ENCODE measurements at places on chromosomes 5 and 9.

GRCh38 chr5:161299053-161299452, 247.5 kb downstream of the GABRB2 start:
- no peak for DNase-seq

GRCh38 chr9:116905171-116905588, 218.1 kb downstream of the TRIM32 start:
- DNase-seq = no peak

- no peak for DNase-seq
Observed at GRCh38 chr5:132774896-132775295, 2.1 kb downstream of the SEPTIN8 start.

- DNase-seq = no peak
Observed at GRCh38 chr9:76500061-76500460, 41.1 kb downstream of the GCNT1 start.

DNA sequence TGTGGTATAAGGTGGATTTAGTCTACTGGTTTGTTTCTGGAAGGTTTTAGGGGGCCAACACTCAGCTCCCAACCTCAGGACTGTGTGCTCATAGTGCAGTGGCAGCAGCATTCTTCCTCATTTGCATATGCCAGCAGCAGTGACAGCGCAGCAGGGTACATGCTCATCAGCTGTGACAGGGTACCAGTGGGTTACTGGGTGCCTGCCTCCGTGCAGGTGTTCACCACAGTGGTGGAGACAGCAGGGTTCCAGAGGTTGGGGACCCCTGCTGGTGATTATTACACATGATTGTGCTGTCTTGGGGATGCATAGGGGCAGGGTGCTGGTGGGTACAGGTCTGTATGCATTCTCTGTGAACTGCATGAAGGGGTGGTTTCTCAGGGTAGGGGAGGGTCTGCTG, 45.5 kb upstream of the IFNE start:
- no peak for DNase-seq

- DNase-seq = no peak
Observed at GRCh38 chr5:179860301-179860700, 1.7 kb upstream of the MRNIP start.

GRCh38 chr5:56080375-56081052, 85.8 kb upstream of the IL6ST start:
- no peak for DNase-seq

DNA sequence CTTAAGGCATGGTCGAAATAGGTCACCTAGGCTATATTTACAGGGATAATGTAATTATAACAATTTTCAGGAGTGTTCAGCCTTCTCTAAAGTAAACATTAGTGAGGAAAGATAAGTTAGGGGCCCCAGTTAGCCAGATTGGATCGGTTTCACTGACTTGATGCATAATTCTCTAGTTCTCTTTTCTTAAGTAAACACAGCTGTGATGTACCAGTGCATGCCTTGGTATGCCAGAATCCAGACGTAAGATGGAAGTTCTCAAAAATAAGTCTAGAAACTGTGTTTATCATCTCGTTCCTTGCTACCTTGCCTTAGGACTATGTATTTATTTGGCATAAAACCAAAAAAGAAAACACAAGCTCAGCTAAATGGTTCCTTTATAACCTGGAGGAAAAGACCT, 442.2 kb upstream of the CLINT1 start:
- DNase-seq = no peak

GRCh38 chr9:123832858-123833650, 96.9 kb downstream of the DENND1A start:
- DNase-seq = no peak

- peak; percentile 88 for DNase-seq
Observed at GRCh38 chr5:107670087-107670931, 428 bp downstream of the EFNA5 start.

DNA sequence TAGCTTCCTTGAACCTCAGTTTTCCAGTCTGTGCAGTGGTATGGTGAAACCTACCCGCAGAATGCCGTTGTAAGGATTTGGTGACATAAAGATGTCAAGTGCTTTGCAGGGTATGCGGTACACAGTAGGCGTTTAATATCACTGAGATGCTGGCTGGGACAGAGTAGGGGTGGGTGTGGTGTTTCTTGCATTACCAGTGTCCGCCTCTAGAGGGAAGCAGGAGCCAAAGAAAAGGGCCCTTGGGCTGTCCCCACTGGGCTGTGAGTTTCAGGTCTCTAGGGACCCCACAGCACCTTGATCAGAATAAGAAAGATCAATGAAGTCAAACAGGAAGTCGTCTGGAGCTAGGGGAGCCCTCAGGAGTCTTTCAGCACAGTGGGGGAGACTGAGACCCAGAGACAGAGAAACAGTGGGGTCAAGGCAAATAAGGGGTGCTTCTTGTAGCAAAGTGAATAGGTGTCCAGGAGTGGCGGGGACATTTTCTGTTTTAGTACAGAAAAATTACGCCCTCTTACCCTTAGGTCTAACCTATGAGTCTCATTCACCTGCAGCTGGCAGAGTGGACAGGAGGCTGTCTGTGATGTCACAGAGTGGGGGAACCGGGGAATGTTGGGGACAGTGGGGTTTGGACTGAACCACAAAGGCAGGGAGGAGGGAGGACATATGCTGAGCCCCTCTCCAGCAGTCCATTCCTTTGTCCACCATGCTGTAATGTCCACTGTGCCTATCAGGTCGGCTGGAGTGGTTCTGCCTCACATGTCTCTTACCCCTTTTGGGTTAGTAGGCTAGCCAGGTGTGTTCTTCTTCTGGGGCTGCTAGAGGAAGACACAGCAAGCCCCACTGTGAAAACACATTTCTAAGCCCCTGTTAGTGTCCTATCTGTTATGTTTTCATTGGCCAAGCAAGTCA, 4.7 kb upstream of the TEX53 start:
- DNase-seq = peak; percentile 31

- DNase-seq = no peak
Observed at GRCh38 chr5:140791089-140791488, 3.6 kb upstream of the PCDHA2 start.

DNA sequence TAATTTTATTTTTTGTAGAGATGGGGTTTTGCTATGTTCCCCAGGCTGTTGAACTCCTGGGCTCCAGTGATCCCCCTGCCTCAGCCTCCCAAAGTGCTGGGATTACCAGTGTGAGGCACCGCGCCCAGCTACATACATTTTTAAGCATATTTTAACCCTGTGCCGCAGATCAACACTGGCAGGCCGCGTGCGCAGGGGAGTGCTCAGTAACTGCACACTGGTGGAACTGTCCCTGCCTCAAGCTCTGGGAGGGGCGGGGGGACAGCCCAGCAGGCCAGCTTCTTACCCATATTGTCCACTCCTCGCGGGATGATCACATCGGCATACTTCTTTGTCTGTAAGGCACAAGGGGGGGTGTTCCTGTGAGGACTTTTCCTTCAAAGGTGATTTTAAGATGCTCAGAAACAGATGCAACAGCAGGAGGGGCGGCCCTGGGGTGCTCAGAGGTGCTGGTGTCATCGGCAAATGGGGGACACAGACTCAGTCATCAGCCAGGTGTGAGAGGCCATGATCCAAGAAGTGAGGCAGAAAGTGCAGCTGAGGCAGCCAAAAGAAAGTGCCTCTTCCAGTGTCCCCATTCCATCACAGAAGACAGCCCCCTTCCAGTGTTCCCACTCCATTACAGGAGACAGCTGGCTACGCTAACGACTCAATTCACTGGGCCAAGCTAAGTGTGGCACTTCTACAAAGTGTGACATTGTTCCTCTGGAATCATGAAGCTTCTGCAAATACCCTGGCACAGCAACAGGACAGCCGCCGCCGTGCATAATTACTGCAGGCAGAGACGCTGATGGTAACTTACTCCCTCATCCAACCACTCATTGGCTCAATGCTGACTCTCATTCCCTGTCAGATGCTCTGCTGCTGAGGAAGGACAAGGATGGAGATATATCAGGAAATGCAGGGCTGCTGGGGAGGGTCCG, 5.2 kb downstream of the UCK1 start:
- no peak for DNase-seq

GRCh38 chr5:147849226-147849625, 17.8 kb upstream of the SPINK1 start:
- DNase-seq = no peak

DNA sequence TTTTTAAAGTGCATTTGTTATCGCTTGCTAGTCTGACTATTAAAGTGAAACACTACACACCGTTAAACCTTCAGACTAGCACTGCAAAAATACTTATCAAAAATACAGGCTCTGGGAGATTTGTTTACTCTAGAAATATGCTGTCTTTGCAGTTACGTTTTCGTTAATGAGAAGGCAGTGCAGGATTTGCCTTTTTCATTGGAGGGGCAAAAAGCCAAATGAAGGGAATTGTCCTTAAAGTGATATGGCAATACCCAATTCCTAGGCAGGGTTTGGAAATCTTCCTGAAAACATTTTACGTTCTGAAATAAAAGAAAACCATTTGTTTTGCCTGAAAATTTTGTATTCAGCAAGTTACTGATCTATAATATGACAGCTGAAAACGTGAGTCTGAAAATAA, 1800.2 kb downstream of the MAT2B start:
- DNase-seq = no peak

- DNase-seq = no peak
Observed at GRCh38 chr5:15835514-15835913, 335.5 kb downstream of the FBXL7 start.

DNA sequence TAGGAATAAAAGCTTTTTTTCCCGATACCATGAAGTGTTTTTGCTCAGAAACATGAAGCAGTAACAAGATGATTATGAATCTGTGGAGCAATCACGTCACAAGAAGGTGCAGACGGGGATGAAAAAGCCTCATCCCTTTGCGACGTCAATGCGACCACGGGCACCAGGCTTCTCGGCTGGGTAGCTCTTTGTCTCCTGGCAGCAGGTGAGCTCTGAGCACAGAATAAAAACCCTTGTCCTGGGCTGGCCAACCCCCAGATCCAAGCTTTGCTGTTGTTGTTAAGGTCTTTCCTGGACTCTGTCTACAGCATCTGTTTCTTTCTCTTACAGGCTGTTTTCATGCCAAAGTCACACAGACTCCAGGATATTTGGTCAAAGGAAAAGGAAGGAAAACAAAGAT, 113.8 kb downstream of the ANKRD18B start:
- no peak for DNase-seq

- no peak for DNase-seq
Observed at GRCh38 chr5:27472000-27472763, 433.8 kb upstream of the CDH9 start.

GRCh38 chr5:27652505-27652904, 614.1 kb upstream of the CDH9 start:
- DNase-seq = no peak

DNA sequence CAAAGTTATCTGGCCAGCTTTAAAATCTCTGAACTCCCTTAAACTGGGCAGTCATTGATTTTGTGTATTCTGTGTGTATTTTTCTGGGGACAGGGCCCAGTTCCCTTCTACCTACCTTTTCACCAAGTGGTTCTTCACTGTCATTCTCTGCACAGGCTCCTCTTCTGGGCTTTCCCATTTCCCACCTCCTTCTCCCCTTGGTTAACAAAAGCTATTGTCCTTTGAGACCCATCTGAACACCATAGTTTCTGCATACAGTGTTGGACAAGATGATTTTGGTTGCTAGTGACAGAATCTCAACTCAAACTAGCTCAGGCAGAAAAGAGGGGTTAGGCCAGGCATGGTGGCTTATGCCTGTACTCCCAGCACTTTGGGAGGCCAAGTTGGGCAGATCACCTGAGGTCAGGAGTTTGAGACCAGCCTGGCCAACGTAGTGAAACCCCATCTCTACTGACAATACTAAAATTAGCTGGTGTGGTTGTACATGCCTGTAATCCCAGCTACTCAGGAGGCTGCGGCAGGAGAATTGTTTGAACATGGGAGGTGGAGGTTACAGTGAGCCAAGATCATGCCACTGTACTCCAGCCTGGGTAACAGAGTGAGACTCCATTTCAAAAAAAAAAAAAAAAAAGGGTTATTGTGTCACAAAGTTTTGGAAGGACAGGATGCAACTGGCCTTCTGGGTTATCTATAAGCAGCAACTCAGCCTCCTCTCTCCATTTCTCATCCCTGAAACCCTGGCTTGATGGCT, 31.0 kb upstream of the ANKRD34B start:
- DNase-seq = no peak

DNA sequence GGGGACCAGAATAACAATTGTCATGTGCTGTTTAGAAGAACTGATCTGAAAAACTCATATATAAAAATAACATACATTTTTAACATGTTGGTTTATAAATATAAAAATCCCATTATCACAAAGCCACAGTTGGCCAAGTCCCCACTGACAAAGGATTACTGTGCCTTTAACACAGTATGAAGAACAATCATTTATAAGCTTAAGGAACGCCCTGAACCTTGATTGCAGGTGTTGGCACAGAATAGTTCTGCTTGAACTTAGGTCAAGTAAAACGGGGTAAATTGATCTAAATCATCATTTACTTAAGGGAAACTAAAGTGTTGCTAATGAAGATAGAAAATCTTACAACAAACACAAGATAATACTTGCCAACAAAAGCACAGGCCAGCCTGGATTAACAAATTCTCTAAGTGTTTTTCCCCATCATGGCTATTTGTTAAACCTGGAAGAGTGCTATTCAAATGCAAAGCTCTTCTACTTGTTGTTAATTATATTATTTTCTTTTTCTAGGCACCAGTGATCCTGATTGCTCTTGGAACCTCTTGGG, 46.1 kb downstream of the ASTN2 start:
- no peak for DNase-seq

- DNase-seq = peak; percentile 89
Observed at GRCh38 chr5:142324136-142324870, 518 bp downstream of the SPRY4 start.

- no peak for DNase-seq
Observed at GRCh38 chr5:1094670-1095190, 17.1 kb downstream of the SLC12A7 start.

DNA sequence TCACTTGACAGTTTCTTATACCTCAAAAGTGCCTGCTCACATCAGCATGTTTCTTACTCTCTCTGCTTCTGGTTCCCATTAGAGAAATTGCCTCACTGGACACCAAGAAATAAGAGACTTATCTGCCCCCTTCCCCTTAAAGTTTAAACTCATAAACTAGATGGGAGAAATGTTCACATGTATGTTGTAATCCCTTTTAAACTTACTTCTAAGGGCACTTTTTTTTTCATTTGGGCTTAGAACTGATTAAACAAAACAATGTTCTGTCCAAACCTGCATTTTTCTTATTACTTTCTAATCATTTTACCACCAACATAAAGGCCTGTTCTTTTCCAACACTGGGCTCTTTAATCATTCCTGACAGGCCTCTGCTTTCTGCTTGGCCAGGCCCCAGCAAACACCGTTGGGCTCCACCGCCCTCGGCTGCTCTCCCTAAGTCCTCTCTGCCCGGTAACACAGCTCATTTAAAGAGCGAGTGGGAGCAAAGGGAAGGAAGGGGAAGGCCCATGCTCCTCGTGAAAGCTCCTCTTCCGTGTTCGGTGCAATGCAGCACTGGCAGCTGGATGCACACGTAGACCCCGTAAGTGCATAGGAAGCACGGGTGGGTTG, 53.4 kb downstream of the ROR2 start:
- DNase-seq = peak; percentile 32

- DNase-seq = no peak
Observed at GRCh38 chr9:107732781-107733522, 243.4 kb upstream of the KLF4 start.

- no peak for DNase-seq
Observed at GRCh38 chr9:134505032-134505431, 136.6 kb upstream of the COL5A1 start.

GRCh38 chr5:89147031-89147430, 264.0 kb upstream of the MEF2C start:
- no peak for DNase-seq

GRCh38 chr5:173880306-173880985, 7.7 kb upstream of the CPEB4 start:
- DNase-seq = no peak

Measured in upper lobe of left lung (tissue), 6 donors.